Central memory CD8-positive, alpha-beta T cell (primary cell): ENCODE measurements at places on chromosomes 6 and 20.

DNA sequence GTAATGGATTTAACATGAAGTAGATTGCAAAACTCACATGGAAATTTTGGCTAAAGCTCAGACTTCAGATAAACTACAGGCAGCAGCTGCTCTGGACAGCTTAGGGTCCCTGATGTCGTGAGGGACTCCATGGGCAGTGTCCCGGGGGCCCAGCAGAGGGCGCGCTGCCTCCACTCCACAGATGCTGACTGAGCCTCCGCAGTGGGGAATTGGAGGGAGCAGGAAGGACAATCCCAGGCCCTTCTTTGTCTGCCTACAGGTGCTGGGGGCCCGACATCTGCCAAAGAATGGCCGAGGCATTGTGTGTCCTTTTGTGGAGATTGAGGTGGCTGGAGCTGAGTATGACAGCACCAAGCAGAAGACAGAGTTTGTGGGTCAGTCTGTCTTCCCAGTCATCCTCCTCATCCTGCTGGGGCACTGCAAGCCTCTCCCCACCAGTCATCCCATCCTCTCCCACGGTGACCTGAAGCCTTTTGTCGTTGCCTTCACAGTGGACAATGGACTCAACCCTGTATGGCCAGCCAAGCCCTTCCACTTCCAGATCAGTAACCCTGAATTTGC, 35.9 kb downstream of the PLCG1 start:
- H3K27me3 ChIP-seq: no peaks in the 10 kb centered on the region
- H3K4me3 ChIP-seq: no peak overlapping the region
- peak; percentile 39 for DNase-seq
- H3K27ac ChIP-seq: peak overlapping the region; percentile 74
- H3K4me1 ChIP-seq: peaks cover 17% of the 10 kb centered on the region

DNA sequence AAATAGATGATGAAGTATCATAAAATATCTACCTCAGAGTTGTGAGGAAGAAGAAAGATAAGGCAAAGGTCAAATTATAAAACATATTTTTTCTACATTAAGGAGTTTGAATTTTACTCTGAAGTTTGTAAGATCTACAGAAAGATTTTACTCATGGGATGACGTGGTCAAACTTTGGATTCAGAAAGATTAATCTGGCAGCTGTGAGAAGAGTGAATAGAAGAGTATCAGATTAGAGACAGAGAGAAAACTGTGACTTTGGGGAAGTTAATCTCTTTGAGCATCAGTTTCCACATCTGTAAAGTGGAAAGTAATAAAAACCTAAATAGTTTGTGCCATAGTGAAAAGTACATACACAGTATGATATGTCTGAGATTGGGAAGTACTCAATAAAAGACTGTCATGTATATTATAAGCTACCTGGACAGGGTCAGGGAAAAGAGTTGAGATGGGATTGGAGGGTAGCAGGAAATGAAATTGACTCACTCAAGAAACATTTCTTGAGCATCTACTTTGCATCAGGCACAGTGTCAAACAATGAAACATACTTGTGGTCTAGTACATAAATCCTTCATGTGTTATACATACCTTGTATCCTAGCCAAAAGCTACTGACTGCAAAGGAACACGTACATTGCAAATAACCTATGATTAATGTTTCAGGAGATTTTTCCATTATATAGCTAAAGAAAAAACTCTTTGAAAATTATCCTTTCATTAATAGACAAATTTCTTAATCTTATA, 222.1 kb downstream of the TMEM200A start:
- DNase-seq: no peak
- H3K27me3 ChIP-seq: no peaks in the 10 kb centered on the region
- H3K27ac ChIP-seq: no peak overlapping the region

GRCh38 chr6:160462551-160463109, 114.5 kb downstream of the SLC22A3 start:
- peak overlapping the region; percentile 61 for H3K4me3 ChIP-seq
- no peaks in the 10 kb centered on the region for H3K27me3 ChIP-seq
- DNase-seq: peak; percentile 64
- H3K27ac ChIP-seq: peak overlapping the region; percentile 85
- peaks cover 4% of the 10 kb centered on the region for H3K36me3 ChIP-seq

DNA sequence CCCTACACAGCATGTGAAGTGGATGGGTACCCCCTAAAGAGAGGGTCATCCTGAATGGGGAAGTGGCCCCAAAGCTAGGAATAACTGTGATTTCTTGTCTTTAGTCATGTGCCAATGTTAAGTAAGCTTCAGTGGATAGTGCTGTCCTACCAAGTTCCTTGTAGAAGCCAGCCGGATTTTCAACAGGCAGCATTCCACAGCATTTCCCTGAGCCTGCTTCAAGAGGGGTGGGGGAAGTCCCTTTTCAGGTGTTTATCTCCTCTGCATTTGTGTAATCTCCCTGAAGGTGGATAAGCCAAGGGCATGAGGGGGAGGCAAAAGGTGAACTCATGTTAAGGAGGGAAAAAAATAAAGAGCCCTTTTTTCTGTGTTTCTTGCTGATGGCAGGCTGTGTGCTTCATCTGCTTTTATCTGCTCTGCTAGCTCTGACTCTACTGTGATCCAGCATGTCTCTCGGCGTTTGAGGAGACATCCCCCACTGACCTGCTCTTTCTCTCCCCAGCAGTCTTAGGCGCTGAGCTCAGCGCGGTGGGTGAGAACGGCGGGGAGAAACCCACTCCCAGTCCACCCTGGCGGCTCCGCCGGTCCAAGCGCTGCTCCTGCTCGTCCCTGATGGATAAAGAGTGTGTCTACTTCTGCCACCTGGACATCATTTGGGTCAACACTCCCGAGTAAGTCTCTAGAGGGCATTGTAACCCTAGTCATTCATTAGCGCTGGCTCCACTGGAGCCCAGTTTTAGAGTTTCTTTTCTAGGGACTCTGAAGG, 1.9 kb downstream of the EDN1 start:
- H3K36me3 ChIP-seq: peaks cover 3% of the 10 kb centered on the region
- peaks cover 74% of the 10 kb centered on the region for H3K27me3 ChIP-seq
- peaks cover 21% of the 10 kb centered on the region for H3K4me1 ChIP-seq
- no peak overlapping the region for H3K27ac ChIP-seq

GRCh38 chr20:24203526-24204183, 215.1 kb upstream of the GGTLC1 start:
- DNase-seq: no peak
- no peak overlapping the region for H3K4me3 ChIP-seq
- H3K27ac ChIP-seq: no peak overlapping the region
- H3K27me3 ChIP-seq: peaks cover 22% of the 10 kb centered on the region
- peaks cover 4% of the 10 kb centered on the region for H3K36me3 ChIP-seq

GRCh38 chr20:13526551-13526950, 112.2 kb downstream of the TASP1 start:
- H3K4me1 ChIP-seq: peaks cover 6% of the 10 kb centered on the region
- no peaks in the 10 kb centered on the region for H3K27me3 ChIP-seq
- H3K27ac ChIP-seq: no peak overlapping the region
- H3K4me3 ChIP-seq: no peak overlapping the region
- no peak for DNase-seq
- H3K36me3 ChIP-seq: peaks cover 11% of the 10 kb centered on the region

- no peak overlapping the region for H3K27ac ChIP-seq
- H3K4me1 ChIP-seq: no peaks in the 10 kb centered on the region
- no peaks in the 10 kb centered on the region for H3K27me3 ChIP-seq
- H3K36me3 ChIP-seq: no peaks in the 10 kb centered on the region
- no peak for DNase-seq
These were observed 498.6 kb downstream of the BTBD3 start for GRCh38 chr20:12416281-12416680.

- no peaks in the 10 kb centered on the region for H3K4me1 ChIP-seq
- no peak overlapping the region for H3K4me3 ChIP-seq
- peaks cover 58% of the 10 kb centered on the region for H3K27me3 ChIP-seq
- no peak for DNase-seq
- H3K27ac ChIP-seq: no peak overlapping the region
These were observed 26.8 kb upstream of the SLC35B3 start for GRCh38 chr6:8462169-8462568.

- H3K4me3 ChIP-seq: peak overlapping the region; percentile 90
- no peaks in the 10 kb centered on the region for H3K27me3 ChIP-seq
- H3K27ac ChIP-seq: peak overlapping the region; percentile 87
- peaks cover 18% of the 10 kb centered on the region for H3K4me1 ChIP-seq
- no peak for DNase-seq
These were observed 11.5 kb upstream of the TMC2 start for GRCh38 chr20:2524709-2525506.

GRCh38 chr6:23842760-23843159, 283.3 kb upstream of the NRSN1 start:
- no peaks in the 10 kb centered on the region for H3K27me3 ChIP-seq
- H3K36me3 ChIP-seq: no peaks in the 10 kb centered on the region
- H3K4me1 ChIP-seq: no peaks in the 10 kb centered on the region
- H3K27ac ChIP-seq: no peak overlapping the region
- DNase-seq: no peak
- no peak overlapping the region for H3K4me3 ChIP-seq

DNA sequence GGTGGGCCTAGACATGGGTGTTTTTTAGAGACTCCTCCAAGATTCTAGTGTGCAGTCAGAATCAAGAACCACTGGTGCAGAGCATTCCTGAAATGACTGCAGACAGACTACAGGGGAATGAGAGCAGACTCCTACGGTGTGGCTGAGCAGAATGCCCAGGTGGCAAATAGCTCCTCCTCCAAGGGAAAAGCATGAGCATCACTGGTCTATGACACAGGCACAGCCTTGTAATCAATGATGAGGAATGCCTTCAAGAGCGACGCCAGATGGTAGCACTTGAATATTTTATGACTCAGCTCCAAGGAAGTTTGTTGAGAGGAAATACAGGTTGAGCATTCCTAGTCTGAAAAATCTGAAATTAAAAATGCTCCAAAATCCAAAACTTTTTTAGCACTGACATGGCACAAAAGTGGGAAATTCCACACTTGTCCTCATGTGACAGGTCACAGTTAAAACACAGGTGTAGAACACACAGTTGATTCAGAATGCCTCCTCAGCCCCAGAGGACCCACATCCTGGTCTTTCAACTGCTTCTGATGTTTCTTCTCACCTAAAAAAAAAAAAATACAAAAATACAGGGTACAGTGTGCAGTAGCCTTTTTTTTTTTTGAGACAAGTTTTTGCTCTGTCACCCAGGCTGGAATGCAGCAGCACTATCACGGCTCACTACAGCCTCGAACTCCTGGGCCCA, 10.6 kb upstream of the FAM8A1 start:
- H3K36me3 ChIP-seq: no peaks in the 10 kb centered on the region
- H3K4me1 ChIP-seq: peaks cover 7% of the 10 kb centered on the region
- H3K27me3 ChIP-seq: no peaks in the 10 kb centered on the region
- no peak overlapping the region for H3K27ac ChIP-seq
- H3K4me3 ChIP-seq: no peak overlapping the region

GRCh38 chr20:61937963-61938838, 127.5 kb downstream of the TAF4 start:
- no peak overlapping the region for H3K27ac ChIP-seq
- H3K4me3 ChIP-seq: no peak overlapping the region
- H3K36me3 ChIP-seq: no peaks in the 10 kb centered on the region
- DNase-seq: no peak
